ENCODE measurements at places on chromosomes 7 and 10.

- peak; percentile 6 for DNase-seq
Measured at GRCh38 chr7:80357530-80357929, 154.3 kb downstream of the GNAT3 start.

- no peak for DNase-seq
Measured at GRCh38 chr7:23306936-23307521, 7.9 kb downstream of the MALSU1 start.

- DNase-seq = no peak
Measured at GRCh38 chr10:132869621-132870020, 72.7 kb downstream of the CFAP46 start.

DNA sequence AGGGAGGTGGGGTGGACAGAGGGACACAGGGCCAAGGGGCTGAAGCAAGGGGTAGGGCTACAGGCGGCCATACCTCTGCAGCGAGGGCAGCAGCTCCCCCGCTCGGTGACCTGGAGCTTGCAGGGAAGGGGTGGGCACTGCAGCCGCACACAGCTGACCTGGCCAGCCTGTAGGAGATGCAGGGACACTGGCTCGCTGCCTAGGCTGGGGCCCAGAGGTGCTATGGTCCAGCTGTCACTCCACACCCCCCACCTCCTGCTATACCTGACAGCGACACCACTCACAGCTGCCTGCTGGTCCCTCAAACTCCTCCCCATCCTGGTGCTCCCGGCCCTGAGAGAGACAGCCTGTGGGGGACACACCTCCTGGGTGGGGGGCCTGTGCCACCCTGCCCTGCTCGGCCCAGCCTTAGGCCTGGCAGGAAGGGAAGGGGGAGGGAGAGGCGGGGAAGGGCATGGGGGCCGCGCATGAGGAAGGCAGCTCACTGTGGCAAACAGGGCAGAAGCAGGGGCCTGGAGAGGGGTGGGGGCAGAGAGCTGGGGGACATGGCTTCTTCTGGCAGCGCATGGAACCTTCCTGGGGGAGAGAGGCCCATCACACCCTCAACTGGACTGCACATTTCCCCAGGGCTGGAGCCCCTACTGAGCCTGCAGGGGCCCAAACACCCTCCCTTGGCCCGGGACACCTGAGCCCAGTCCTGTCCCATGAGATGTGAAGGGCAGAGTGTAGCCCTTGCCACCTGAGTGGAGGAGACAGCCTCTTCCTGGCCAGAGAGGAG is 23.9 kb downstream of the ATP6V1F start:
- DNase-seq = no peak

DNA sequence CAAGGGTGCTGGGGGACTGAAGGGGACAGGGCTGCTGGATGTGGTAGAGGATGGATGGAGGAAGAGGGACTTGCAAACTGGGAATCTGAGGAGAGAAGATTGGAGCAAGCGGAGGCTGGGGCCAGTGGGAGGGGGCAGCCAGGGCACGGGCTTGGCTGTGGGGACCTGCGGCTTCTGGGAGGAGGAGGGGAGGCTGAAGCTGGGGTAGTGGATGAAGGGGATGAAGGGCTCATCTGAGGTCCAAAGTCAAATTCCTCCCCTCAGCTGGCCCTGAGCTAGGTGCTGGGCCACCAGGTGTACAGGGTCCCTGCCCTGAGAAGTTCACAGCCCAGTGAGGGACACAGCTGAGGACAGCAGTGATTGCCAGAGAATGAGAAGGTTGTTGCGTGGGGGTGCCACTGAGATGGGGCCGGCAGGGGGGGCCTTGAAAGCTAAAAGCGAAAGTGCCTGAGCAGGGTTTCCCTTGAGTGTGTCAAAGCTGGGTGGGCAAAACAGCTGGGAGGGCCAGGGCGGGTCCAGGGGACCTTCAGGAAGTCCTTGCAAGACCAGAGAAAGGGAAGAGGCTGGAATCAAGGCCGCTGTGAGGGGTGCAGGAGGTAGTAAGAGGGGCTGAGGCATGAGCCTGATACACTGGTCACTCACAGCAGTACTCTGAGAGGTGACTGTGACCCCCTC is 75.2 kb downstream of the MYL10 start:
- no peak for DNase-seq

DNA sequence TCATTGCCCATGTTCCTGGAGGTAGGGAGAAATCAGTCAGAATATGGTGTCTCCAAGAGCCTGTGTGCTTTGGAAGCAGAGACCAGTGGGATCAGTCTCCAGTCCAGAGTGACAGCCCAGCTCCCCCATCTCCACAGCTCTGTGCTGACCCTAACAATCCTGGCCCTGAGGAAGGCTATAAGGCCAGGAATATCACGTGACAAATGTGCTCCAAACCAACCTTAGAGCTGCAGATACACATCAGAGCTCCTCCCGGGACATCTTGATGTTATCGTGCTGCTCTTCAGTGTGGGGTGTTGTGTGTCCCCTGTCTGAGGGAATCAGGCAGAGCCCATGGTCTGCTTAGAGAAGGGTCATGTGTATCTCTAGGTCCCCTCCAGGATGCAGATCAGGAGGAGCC is 15.2 kb downstream of the DMBT1 start:
- DNase-seq = no peak
